ENCODE measurements at places on chromosomes 13 and 19. TPM values are rescaled to one million over a fixed set of nuclear protein-coding genes. Genes with fewer than 3 reads are reported as not detected.

DNA sequence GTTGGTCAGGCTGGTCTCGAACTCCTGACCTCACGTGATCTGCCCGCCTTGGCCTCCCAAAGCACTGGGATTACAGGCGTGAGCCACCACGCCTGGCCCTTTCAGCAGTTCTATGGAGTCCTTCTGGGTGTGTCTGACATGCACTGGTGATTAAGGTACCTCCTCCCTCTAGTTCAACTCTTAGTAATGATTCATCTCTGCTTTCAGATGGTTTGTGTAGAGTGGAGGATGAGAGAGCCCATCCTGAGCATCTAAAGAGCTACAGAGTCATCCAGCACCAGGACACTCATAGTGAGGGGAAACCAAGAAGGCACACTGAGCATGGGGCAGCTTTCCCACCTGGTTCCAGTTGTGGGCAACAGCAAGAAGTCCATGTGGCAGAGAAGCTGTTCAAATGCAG is 8.2 kb downstream of the ZNF584 start:
- no peak for DNase-seq

Gene TLE2
- polyA plus RNA-seq: 184 TPM

DNA sequence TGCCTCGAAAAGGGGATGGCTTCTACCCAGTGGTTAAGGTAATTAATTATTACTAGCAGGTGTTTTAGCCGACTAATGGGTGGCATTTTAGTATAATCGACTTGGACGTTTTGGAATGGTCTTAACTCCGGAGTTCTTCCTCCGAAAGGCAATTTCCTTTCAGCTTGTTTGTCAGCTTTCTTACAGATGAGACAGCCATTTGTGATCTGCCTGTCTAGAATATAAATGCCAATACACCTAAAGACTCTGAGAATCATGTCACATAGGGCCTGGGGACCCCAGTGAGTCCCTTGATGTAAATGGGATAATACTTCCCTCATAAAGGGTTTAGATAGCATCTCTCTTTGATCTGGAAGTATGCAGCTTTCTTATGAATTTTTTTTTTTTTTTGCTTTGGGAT is 41.9 kb upstream of the PSG9 start:
- no peak for DNase-seq

Gene SIGLEC9
- 1.3 TPM for polyA plus RNA-seq

GRCh38 chr13:26946684-26947343 is 186.2 kb upstream of the GPR12 start:
- no peak for DNase-seq

Measured in right lung (tissue), 10 donors.